Dorsolateral prefrontal cortex (tissue), 122 donors: ENCODE measurements at places on chromosomes 11 and 22.

- DNase-seq, result no peak
Observed at GRCh38 chr11:82049199-82049598, 684.5 kb downstream of the FAM181B start.

DNA sequence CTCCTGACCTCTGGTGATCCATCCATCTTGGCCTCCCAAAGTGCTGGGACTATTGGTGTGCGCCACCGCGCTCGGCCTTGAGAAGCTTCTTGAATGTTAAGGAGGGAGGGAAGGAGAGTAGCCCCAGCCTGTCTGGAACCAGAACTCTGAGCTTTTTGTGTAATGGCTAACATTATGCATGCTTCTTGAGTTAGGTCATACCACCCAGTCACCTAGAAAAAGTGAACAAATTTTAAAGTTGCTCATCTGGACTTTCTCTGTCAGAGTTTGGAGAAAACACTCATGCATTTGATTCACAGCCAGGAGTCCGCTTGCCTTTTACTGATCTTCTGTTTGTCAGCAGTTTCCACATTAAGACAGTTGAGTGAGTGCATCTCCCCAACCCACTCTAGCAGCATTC is 82.1 kb downstream of the PPP6R3 start:
- no peak for DNase-seq

GRCh38 chr22:37314315-37315074 is 32.2 kb downstream of the CYTH4 start:
- no peak for DNase-seq

DNA sequence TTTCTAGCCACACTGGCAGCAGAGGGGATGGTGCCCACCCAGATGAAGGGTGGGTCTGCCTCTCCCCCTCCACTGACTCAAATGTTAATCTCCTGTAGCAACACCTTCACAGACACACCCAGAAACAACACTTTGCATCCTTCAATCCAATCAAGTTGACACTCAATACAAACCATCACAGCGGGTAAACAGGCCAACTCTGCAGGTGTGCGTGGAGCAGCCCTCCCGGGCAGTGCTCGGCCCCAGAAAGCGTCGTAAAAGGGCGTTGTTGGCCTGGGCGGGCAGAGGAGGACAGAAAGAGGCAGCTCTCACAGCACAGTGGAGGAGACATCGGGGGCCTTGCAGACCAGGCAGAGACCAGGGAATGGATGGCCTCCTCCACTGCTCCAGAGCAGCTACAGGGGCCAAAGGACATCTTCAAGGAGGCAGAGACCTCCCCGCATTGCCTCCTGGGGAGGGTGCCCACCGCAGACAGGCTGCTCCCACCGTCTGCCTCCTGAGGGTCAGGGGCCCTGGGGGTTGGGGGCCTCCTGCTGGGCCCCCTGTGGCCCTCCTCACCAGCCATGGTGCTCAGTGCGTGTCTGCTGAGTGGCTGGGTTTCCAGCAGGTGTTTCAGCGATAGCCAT is 56.1 kb upstream of the FADD start:
- DNase-seq, result no peak

GRCh38 chr11:65417702-65418430 is 4.7 kb upstream of the NEAT1 start:
- no peak for DNase-seq

GRCh38 chr22:37824674-37825641 is 1.8 kb downstream of the GALR3 start:
- DNase-seq, result no peak

DNA sequence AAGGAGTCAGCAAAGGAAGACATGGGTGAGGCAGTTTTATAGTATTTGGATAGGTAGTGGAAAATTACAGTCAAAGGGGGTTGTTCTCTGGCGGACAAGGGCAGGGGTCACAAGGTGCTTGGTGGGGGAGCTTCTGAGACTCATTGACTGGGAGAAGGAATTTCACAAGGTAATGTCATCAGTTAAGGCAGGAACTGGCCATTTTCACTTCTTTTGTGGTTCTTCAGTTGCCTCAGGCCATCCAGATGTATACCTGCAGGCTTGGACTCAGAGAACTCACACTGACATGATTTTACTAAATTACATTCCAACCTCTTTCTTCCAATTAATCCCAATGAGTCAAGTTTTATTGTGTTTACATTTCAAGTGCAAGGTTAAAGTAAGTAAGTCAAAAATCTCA is 240.5 kb upstream of the API5 start:
- DNase-seq, result no peak

GRCh38 chr11:82932564-82932963 is 31.0 kb downstream of the DDIAS start:
- DNase-seq, result no peak

DNA sequence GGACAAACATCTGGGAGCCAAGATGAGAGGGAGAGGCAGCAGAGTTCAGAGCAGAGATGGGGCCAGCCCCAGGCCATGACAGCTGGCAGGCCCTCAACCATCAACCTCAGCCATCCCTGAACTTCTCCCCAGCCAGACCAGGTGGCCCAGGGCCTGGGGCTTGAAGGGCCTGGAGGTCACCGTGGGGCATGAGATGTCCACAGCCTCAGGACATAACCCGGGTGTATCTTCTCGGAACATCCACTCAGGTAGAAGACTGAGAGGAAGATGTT is 12.4 kb upstream of the SLC39A13 start:
- DNase-seq, result no peak

DNA sequence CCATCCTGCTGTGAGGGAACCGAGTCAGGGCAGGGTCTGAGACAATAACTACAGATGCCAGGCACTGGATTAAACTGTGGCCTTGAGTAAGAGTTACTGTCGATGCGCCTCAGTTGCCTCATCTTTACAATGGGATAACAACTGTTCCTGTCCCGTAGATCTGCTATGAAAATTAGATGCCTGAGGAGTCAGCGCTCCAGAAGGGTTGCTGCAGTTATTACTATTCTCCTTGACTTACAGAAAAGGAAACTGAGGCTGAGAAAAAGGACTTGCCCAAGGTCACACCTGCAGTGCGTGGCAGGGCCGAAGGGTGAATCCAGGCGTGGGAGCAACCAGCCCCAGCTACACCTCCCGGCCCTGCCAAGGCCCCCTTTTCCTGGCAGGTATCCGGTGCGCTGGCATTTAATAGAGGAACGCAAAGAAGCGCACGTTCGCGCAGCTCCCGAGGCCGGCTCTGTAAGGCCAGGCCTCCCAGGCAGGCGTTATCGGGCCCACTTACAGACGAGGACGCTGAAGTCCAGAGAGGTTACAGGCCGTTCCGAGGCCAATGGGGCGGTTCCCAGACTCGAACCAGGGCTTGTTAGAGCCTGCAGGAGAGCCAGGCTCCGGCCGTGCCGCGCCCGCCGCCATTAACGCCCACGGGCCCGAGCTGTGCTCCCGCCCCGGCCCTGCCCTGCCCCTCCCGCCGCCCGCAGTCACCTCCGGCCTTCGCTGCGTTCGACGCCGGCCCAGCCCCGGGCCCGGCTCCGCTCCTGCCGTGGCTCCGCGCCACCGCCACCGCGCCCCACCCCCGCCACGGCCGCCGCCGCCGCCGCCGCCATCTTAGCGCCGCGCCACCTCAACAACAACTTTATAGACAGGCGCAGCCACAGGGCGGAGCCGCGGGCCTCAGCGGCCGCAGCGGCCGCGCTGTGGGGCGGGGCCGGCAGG is at the start of gene C11orf68:
Gene C11orf68 (minus strand): TSS at position 852 of the 930 bp plus-strand sequence. CDS start 31 bp downstream, at position 821.
- DNase-seq, result no peak

DNA sequence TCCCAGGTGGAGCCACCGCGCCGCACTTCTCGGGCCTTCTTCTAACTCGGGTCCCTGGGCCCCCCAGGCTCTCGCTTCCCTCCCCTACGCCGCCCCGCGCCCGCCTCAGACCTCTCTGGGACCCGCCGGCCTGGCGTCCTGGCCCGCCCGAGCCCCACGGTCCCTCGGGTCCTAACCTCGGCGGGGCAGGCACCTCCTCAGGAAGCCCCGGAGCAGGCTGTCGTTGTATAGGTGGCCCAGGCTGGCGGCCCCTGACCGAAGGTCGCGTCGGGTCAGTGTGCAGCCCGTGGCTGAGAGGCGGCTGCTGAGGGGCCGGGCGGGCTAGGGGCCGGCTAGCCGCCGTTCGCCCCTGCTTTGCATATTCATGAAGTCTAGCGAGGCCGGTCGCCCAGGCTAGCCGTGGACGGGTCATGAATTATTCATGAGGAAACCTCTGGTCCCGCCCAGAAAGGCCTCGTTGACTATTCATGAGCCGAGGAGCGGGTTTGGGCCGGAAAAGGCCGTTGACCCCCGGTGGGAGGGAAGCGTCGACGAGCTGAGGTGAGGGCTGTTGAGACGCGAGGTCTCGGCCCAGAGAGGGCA is at the start of gene HORMAD2:
Gene HORMAD2 (plus strand): TSS at position 513 of the 582 bp plus-strand sequence. CDS start 13,489 bp downstream, outside the sequence.
- DNase-seq, result peak; percentile 22

DNA sequence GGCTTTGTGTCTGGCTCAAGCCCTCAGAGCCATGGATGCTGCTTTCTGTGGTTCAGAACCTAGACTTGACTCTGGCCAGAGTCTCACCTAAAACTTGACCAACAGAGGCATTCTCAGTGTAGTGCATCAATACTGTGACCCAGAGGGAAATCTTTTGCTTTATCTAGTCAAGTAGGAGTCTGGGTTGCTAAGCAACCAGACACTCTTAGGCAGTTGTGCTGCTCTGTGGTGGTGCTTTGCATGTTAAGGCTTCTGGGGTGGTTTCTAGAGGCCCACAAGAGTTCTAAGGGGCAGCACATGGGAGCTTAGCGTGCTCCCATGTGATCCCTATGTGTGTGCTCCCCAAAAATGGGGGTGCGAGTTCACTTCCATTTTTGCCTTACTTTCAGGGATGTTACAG is 224.6 kb upstream of the PLET1 start:
- no peak for DNase-seq

DNA sequence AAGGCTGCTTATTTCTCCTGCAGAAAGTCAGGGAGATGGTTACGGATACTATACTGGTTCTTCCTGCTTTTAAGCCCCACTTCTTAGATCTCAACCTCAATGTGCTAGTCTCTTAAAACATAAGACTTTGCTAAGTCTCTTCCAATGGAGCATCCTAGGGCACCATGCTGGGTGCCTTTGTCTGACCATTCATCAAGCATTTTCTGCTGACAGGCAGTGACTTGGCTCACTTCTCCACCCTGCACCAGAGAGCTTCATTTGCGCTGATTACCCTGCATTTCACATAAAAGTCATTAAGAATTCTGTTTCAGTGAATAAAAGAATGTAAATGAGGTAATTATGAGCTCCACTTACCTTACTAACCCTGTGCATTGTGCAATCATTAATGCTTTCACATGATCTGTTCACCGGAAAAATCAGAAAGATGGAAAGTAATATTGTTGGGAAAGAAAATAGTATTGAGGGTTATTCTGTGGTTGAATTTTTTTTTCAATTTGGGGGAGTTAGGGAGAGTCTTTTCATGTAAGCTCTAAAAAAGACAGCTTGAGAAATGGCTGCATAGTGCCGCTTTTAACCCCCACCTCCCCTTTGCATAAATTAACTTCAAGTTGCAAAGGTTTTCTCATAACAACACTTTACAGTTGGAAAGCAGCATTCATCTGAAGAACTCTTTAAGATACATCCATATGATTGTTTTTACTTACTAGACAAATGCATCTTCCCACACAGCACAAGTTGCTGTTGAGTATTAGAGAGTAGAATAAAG is 677.3 kb upstream of the KIRREL3 start:
- DNase-seq, result no peak
